ENCODE measurements at places on chromosomes 5 and 9.

- no peak for DNase-seq
- no peaks in the 10 kb centered on the region for H3K4me1 ChIP-seq
- no peak overlapping the region for H3K4me3 ChIP-seq
- H3K36me3 ChIP-seq, result no peaks in the 10 kb centered on the region
Measured at GRCh38 chr5:58057324-58057723, 402.6 kb downstream of the PLK2 start.

DNA sequence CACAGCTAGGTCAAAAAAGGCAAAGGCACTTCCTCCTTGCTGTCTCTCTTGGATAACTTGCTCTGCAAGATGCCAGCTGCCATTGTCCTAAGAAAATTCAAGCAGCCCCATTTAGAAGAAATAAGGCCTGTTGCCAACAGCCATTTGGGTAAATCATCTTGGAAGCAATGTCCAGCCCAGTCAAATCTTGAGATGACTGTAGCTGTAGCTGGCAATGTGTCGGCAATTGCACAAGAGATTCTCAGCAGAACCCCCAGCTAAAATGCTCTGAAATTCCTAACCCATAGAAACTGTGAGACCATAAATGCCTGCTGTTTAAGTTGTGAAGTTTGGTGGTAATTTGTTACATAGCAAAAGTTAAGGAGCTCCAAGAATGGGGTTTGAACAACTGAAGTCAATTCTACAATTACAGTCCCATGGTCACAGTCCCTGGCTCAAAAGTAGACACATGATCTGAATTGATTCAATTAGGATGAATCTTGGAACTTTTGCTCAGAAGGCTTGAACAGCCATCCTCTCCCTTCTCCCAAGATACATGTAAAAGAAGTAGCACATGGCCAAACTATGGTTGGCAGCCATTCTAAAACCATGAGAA, 151.1 kb downstream of the MPDZ start:
- DNase-seq, result no peak
- H3K36me3 ChIP-seq, result no peaks in the 10 kb centered on the region
- H3K27me3 ChIP-seq, result no peaks in the 10 kb centered on the region
- no peaks in the 10 kb centered on the region for H3K4me1 ChIP-seq
- no peak overlapping the region for H3K27ac ChIP-seq
- no peak overlapping the region for H3K4me3 ChIP-seq

DNA sequence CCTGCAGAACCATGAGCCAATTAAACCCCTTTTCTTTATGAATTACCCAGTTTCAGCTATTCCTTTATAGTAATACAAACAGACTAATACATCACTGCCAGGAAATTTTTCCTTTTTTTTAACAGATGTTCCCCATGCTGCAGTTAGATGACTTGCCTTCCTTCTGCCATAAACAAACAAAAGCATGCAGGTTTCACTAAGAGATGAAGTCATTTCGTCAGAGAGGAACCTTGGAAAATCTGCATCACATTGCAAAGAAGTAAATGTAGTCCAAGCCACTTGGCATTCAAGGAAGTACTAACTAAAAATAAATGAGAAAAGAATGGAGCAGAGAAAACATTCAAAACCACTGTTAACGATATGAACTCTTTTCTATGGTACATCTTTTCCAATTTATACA, 194.1 kb upstream of the EFNA5 start:
- H3K4me1 ChIP-seq, result no peaks in the 10 kb centered on the region
- H3K4me3 ChIP-seq, result no peak overlapping the region
- no peak for DNase-seq
- H3K27me3 ChIP-seq, result no peaks in the 10 kb centered on the region
- H3K27ac ChIP-seq, result no peak overlapping the region

GRCh38 chr5:10590226-10590999, 26.5 kb downstream of the ANKRD33B start:
- H3K4me1 ChIP-seq, result no peaks in the 10 kb centered on the region
- H3K36me3 ChIP-seq, result no peaks in the 10 kb centered on the region
- peaks cover 2% of the 10 kb centered on the region for H3K27me3 ChIP-seq
- no peak overlapping the region for H3K27ac ChIP-seq
- no peak overlapping the region for H3K4me3 ChIP-seq

DNA sequence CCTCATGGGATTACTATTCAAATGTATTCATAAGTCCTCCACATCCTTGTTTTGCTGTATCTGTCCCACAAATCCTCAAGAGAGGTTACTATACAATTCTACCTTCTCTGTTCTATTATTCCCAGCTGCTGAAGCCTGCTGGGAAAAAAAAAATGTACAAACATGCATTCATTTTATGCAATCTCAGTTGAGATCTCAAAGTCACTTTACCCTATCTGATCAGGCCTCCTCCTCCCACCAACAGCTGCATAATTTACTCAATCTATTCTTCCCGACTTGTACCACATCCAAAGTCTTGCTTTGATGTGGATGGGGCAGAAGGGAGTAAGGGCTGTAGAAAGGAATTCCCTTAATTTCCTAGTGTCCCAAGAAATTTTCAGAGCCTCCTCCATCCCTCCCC, 28.6 kb downstream of the PSIP1 start:
- H3K4me3 ChIP-seq, result no peak overlapping the region
- peaks cover 16% of the 10 kb centered on the region for H3K36me3 ChIP-seq
- no peak overlapping the region for H3K27ac ChIP-seq
- no peak for DNase-seq

DNA sequence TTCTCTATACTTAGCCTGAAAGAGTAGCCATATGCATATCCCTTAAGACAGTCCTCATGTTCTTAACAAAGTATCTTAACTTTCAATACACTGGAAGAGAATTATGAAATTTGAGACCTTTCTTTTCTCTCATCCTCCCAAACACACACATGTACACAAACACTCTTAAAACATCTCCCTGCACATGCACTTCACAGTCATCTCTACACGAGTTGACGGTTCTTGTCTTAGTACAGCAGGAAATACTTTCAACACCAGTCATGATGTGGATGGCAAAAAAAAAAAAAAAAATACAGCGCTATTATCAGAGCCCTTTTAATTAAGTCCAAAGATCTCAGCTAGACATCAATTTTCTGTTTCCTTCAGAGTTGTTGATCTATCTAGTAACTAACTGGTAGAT, 43.6 kb upstream of the PCSK1 start:
- H3K27ac ChIP-seq, result no peak overlapping the region
- DNase-seq, result no peak
- no peaks in the 10 kb centered on the region for H3K4me1 ChIP-seq
- no peaks in the 10 kb centered on the region for H3K36me3 ChIP-seq

GRCh38 chr5:56147106-56147505, 86.0 kb downstream of the ANKRD55 start:
- no peak for DNase-seq
- H3K36me3 ChIP-seq, result no peaks in the 10 kb centered on the region
- H3K27ac ChIP-seq, result no peak overlapping the region
- no peaks in the 10 kb centered on the region for H3K27me3 ChIP-seq
- H3K4me3 ChIP-seq, result no peak overlapping the region

- H3K36me3 ChIP-seq, result no peaks in the 10 kb centered on the region
- H3K4me1 ChIP-seq, result no peaks in the 10 kb centered on the region
- no peak for DNase-seq
- H3K4me3 ChIP-seq, result no peak overlapping the region
Measured at GRCh38 chr5:78926252-78926651, 58.9 kb downstream of the ARSB start.

DNA sequence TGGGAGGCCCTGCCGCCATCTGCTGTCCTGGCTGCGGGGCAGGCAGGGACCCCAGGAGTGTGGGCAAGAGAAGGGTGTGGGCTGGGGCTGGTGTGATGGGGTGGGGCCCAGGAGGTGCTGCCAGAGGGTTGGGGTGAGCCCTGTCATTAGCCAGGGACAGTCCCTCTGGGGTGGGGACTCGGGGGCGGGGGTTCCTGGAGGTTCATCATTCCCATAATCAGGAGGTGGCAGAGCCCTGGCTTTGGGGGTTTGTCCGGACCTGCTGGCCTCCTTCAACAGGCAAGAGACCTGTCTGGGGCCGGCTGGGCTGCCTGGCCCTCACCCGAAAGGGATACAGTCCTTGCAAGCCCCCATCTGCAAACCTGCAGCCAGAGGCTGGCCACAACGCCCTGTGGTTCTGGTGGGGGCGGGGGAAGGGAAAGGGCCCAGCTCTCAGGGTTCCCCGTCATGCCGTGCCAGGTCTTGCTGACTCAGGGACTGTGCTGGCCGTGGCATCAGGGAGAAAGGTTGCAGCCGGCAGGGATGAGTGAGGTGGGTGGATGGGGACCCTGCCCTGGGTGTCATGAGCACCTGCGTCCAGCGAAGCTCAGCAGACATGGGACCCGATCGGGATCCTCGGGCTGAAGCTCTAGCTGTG, 65.2 kb downstream of the MRPL36 start:
- H3K4me1 ChIP-seq, result no peaks in the 10 kb centered on the region
- H3K36me3 ChIP-seq, result no peaks in the 10 kb centered on the region
- DNase-seq, result no peak
- H3K27me3 ChIP-seq, result no peaks in the 10 kb centered on the region

GRCh38 chr9:16626577-16627130, 243.8 kb downstream of the BNC2 start:
- no peak overlapping the region for H3K4me3 ChIP-seq
- peak overlapping the region; percentile 6 for H3K27ac ChIP-seq
- H3K4me1 ChIP-seq, result no peaks in the 10 kb centered on the region
- no peak for DNase-seq

DNA sequence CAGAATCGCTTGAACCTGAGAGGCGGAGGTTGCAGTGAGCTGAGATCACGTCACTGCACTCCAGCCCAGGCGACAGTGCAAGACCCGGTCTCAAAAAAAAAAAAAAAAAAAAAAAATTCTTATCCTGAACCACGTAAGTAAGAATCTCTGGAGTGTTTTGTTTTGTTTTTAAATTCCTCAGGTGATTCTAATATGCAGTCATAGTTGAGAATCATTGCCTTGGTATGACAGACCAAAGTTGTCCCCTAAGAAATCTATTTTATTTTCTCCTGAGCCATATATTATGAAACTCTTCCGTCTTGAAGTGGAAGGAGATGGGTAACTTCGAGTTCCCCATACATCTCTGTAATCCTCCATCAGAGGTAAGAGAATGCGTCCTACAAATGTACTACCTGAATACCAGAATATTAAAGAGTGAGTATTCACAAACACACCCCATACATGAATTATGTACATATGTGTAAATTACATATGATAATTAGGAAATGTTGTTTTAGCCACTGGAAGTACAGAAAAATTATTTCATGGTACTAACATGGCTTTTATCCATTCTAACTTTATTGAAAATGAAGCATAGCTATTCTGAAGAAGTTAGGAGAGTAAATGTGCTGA, 26.7 kb upstream of the SVEP1 start:
- H3K27ac ChIP-seq, result no peak overlapping the region
- no peak overlapping the region for H3K4me3 ChIP-seq
- H3K36me3 ChIP-seq, result no peaks in the 10 kb centered on the region
- no peak for DNase-seq
- no peaks in the 10 kb centered on the region for H3K4me1 ChIP-seq

GRCh38 chr5:110957934-110958333, 113.6 kb upstream of the TSLP start:
- no peak overlapping the region for H3K4me3 ChIP-seq
- no peak overlapping the region for H3K27ac ChIP-seq
- no peak for DNase-seq
- H3K4me1 ChIP-seq, result no peaks in the 10 kb centered on the region
- no peaks in the 10 kb centered on the region for H3K27me3 ChIP-seq
- no peaks in the 10 kb centered on the region for H3K36me3 ChIP-seq

Data from small intestine (tissue), 16 donors.